ENCODE measurements at places on chromosomes 2 and 18. TPM values are rescaled to one million over a fixed set of nuclear protein-coding genes. Genes with fewer than 3 reads are reported as not detected.

- no peak overlapping the region for H3K27ac ChIP-seq
- no peaks in the 10 kb centered on the region for H3K36me3 ChIP-seq
- H3K4me3 ChIP-seq, result no peak overlapping the region
- no peaks in the 10 kb centered on the region for H3K27me3 ChIP-seq
These were observed 33.0 kb downstream of the TMEFF2 start for GRCh38 chr2:192161656-192162290.

BBS5 gene
- total RNA-seq, result 3.3 TPM

GRCh38 chr2:163713534-163714311, 22.1 kb downstream of the FIGN start:
- no peak for DNase-seq
- H3K4me1 ChIP-seq, result no peaks in the 10 kb centered on the region
- H3K4me3 ChIP-seq, result no peak overlapping the region
- H3K27ac ChIP-seq, result no peak overlapping the region
- H3K36me3 ChIP-seq, result no peaks in the 10 kb centered on the region
- H3K27me3 ChIP-seq, result no peaks in the 10 kb centered on the region

AGAP1 gene
- 31.0 TPM for total RNA-seq

DSC3 gene
- 11.1 TPM for total RNA-seq

- peak; percentile 25 for DNase-seq
- peaks cover 40% of the 10 kb centered on the region for H3K36me3 ChIP-seq
- no peak overlapping the region for H3K27ac ChIP-seq
These were observed 35.7 kb downstream of the THUMPD2 start for GRCh38 chr2:39743269-39743776.

GNLY gene
- not detected for total RNA-seq

B3GNT7 gene
- 11.0 TPM for total RNA-seq

GRCh38 chr2:8495189-8495989, 186.5 kb upstream of the ID2 start:
- no peak overlapping the region for H3K4me3 ChIP-seq
- peaks cover 24% of the 10 kb centered on the region for H3K4me1 ChIP-seq
- no peaks in the 10 kb centered on the region for H3K27me3 ChIP-seq
- no peak for DNase-seq
- H3K27ac ChIP-seq, result no peak overlapping the region

DNA sequence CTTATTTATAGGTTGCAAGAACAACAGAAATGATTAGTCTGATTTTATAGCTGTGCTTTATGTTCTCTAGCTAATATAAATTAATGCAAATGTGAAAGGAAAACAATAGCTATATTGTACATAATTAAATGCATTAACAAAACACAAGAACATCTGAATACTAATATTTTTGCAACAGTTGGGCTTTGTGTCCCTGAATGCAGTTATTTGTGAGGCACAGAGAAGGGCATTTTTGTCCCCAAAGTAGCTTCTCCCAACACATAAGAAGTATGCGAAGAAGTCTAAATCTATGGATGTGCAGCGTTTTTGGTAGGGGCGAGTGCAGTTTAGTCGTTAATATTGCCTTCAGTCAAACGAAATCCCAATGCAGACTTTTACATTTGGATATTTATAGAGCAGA, 110.0 kb downstream of the MBP start:
- no peak for DNase-seq
- peaks cover 3% of the 10 kb centered on the region for H3K36me3 ChIP-seq
- H3K27me3 ChIP-seq, result no peaks in the 10 kb centered on the region
- H3K4me1 ChIP-seq, result no peaks in the 10 kb centered on the region
- no peak overlapping the region for H3K27ac ChIP-seq

C1QL2 gene
- total RNA-seq, result not detected

Data from PC-3 (cell line).